Renal pelvis (tissue), 12 donors: ENCODE measurements at places on chromosomes 3 and 15. TPM values are rescaled to one million over a fixed set of nuclear protein-coding genes. Genes with fewer than 3 reads are reported as not detected.

Gene RNF168
- 18.0 TPM for polyA plus RNA-seq

Gene RPL39L
- 17.3 TPM for polyA plus RNA-seq

Gene INAFM2
- 13.5 TPM for polyA plus RNA-seq

Gene NANOGP8
- polyA plus RNA-seq, result 0.78 TPM

Gene SPTSSB
- polyA plus RNA-seq, result 3.0 TPM

Gene ATP13A4
- 3.0 TPM for polyA plus RNA-seq

Gene FRMD5
- polyA plus RNA-seq, result 1.1 TPM

Gene TMEM158
- polyA plus RNA-seq, result 6.6 TPM

Gene HTR3E
- not detected for polyA plus RNA-seq

Gene PLA2G4E
- polyA plus RNA-seq, result not detected

Gene NUP210
- 31.8 TPM for polyA plus RNA-seq

Gene STRIT1
- 1.7 TPM for polyA plus RNA-seq

Gene C3orf22
- 0.04 TPM for polyA plus RNA-seq

Gene TRAIP
- 9.3 TPM for polyA plus RNA-seq

Gene B3GNT5
- 25.2 TPM for polyA plus RNA-seq

Gene CCDC13
- 2.4 TPM for polyA plus RNA-seq

Gene SYNM
- polyA plus RNA-seq, result 2.0 TPM

Gene SNUPN
- polyA plus RNA-seq, result 32.6 TPM

Gene CCR9
- polyA plus RNA-seq, result not detected

Gene EFCC1
- polyA plus RNA-seq, result 2.8 TPM

Gene GAP43
- 1.00 TPM for polyA plus RNA-seq

Gene UTS2B
- polyA plus RNA-seq, result 0.95 TPM

Gene SPINK8
- polyA plus RNA-seq, result 0.95 TPM

Gene GPR160
- 37.4 TPM for polyA plus RNA-seq

Gene COX5A
- 182 TPM for polyA plus RNA-seq

Gene ST3GAL6
- polyA plus RNA-seq, result 50.6 TPM

Gene PLA1A
- 8.0 TPM for polyA plus RNA-seq

Gene RBP2
- 0.58 TPM for polyA plus RNA-seq

Gene ARPC4
- 133 TPM for polyA plus RNA-seq

Gene SLC27A2
- polyA plus RNA-seq, result 71.1 TPM

Gene SIDT1
- 3.4 TPM for polyA plus RNA-seq

Gene LRRK1
- 2.7 TPM for polyA plus RNA-seq
